ENCODE measurements at places on chromosomes 12 and 14.

DNA sequence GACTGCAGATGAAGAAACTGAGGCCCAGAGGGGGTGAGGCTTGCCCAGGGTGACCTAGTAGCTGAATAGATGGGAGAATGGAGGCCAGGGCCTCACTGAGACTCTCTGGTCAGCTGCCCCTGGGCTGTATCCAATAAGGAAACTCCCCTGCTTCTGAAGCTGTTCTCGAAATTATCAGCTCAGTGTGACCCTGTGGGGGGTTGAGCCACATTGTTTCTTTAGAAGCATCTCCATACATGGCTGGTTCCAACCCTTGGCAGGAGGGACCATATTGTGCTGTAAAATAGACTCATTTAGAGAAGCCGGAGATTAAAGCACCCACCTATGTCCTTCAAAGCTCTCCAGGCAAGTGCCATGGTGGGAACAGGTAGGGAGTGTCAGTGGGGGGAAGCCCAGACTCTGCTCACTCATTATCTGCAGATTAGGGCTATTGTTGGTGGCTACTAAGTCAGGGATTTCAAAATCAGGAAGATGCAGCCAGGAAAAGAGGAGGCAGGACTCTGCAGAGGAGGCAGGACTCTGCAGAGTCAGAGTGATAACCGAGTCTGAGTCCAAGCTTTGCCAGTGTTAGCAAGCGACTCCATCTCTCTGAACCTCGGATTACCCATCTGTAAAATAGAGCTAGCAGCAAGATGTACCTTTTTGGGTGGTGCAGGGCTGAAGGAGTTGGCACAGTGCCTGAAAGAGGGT is 3.5 kb downstream of the SERPINA5 start:
- no peak for DNase-seq

- no peak for DNase-seq
Observed at GRCh38 chr12:26817183-26817591, 15.8 kb downstream of the ITPR2 start.

- DNase-seq = no peak
Observed at GRCh38 chr12:46134852-46135251, 134.0 kb downstream of the SLC38A1 start.

DNA sequence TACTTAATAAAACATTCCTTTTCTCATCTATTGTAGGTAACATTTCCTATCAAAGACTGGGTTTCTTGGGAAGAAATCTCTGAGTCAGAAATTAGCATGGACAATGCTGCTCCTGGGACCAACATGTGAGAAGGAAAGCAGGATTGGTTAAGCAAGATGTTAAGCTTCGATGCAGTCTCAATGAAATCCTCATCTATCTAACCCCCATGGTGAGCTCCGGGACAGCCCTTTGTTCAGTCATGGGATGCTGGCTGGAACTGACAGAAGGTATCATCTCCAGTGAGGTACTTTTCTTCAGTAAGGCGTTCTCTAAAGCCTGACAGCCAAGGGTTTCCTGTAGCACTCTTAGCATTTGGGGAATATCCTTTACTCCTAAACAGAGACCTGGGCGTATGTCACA is 82.8 kb upstream of the SINHCAF start:
- no peak for DNase-seq

- no peak for DNase-seq
Observed at GRCh38 chr12:109558374-109559199, 14.7 kb downstream of the MMAB start.

DNA sequence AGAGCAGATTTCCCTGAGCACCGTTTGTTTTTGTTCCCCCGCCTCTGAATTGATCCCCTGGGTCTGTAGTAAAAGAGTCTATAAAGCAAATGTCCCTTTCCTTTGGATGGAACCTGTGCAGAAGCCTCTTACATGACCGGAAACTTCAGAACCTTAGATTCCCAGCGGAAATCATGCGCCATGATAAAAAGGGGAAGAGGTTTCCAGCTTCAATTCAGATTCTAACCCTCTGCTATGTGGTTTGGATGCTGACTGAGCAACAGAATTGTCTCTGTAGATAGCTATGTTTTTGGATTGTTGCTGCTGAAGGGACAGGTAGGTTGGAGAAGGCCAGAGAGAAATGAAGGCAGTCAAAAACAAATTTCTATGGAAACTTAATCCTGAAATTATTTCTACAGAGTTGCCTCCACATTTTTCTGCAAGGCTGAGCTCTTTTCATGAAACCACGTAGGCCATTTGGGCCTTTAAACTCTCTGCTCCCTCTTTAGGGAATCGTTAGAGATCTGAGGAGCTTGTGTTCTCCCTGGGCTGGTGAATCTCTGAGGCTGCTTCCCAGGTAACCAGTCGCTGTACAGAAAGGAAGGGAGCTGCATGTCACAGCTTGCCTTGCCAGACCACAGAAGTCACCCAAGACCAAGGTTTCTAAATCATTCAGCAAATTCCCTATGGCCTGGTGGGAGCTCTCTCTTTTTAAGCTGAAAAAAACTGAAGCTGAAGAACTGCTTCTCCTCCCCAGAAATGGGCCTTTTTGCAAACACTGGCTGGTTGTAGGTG is 28.7 kb upstream of the OR10P1 start:
- no peak for DNase-seq

GRCh38 chr12:84601483-84601882 is 311.1 kb downstream of the SLC6A15 start:
- no peak for DNase-seq

GRCh38 chr14:93939304-93940229 is 12.4 kb downstream of the FAM181A start:
- peak; percentile 84 for DNase-seq

DNA sequence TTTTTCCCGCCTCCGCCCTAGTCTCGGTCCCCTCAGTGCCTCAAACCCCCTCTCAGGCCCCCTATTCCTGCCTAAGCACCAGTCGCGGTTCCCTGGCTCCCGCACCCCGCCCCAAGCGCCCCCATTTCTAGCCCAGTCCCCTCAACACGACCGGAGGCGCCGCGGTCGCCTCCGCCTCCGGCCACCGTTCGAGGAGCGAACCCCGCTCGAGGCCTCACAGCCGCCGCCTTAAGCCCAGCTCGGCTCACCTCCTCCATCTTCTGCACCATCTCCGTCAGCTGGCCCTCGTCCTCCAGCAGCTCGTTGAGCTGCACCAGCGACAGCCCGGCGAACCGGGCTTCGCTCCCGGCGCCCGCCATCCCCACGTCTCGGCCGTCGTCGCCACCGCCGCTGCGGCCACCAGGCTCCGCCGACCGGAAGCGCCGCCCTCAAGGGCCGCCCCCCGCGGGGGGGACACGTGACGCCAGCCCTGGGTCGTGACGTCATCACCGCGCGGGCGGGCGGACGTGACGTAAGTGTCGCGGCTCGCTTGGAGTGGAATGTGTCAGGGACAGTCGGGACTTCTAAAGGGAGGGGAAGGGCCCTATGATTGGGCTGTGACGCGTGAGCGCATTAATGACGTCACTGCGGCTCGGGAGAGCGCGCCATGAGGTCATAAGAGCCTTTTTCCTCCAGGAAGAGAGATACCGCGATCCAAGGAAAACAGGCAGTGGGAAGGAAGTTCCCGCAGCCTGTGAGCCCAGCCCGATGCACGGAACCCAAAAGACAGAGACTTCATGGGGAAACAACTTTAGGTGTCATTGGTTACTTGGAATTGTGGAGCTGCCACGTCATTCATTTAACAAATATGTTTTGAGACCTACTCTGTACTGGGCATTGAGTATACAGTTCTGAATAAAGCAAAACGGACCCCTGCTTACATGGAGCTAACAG is at the start of gene VPS37B:
Gene VPS37B, minus strand, starts transcription at position 421 of the 933 bp plus-strand sequence. Its CDS starts 62 bp downstream, at position 359.
- DNase-seq = peak; percentile 77
